ENCODE measurements at places on chromosomes 4 and X. TPM values are rescaled to one million over a fixed set of nuclear protein-coding genes. Genes with fewer than 3 reads are reported as not detected.

DNA sequence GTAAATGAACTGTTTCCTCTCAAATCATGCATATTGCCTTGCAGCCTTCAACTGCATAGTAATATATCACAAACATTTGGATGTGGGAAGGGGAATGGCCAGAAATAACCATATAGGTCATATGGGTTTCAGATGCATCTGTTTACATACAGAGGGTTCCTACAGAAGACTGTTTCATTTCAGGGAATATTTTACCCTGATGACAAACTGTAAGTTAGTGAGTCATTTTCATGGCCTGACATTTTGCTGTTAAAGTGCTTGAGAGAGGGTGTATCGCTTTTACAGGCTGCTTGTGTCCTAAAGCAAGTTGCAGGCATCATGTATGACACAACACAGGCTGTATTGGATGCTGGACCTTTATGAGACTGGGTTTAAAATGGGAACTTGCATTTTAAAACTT lies 25.5 kb upstream of the AMOT start:
- DNase-seq: no peak

GRCh38 chrX:139126493-139126892 lies 404.0 kb upstream of the F9 start:
- DNase-seq: no peak

DNA sequence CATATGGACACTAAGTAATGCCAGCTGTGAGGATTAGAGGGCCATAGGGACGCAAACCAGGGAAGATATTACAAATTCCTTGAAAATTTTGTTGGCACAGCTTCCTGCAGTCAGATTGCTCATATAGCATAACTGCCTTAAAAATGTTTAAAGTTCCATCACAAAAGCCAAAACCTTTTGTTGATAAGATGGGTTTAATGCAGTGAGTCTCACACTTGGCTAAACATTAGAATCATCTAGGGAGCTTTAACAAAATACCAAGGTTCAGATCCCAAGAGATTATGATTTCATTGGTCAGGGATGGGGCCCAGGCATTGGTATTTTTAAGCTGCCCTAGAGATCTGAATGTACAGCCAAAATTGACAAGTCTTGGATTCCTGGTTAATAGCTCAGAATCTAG lies 376.5 kb upstream of the MAD2L1 start:
- DNase-seq: no peak

Gene CAPN6
- 0.06 TPM for polyA plus RNA-seq

Gene RNF128
- 14.7 TPM for polyA plus RNA-seq
